Endothelial cell (in vitro differentiated cells): ENCODE measurements at places on chromosomes 16 and 17.
A peak's percentile ranks its signal among the peaks of the same experiment; 100 is the strongest.

GRCh38 chr16:10178080-10178479 is 4.1 kb downstream of the GRIN2A start:
- H3K4me1 ChIP-seq = no peaks in the 10 kb centered on the region
- no peak overlapping the region for H3K27ac ChIP-seq
- peaks cover 8% of the 10 kb centered on the region for H3K27me3 ChIP-seq

GRCh38 chr16:3242709-3243108 is 7.8 kb upstream of the ZNF200 start:
- H3K27me3 ChIP-seq = peaks cover 6% of the 10 kb centered on the region
- no peak for DNase-seq
- H3K4me1 ChIP-seq = no peaks in the 10 kb centered on the region
- peaks cover 14% of the 10 kb centered on the region for H3K36me3 ChIP-seq

- peaks cover 2% of the 10 kb centered on the region for H3K4me1 ChIP-seq
- DNase-seq = peak; percentile 83
- H3K27me3 ChIP-seq = peaks cover 7% of the 10 kb centered on the region
- no peak overlapping the region for H3K4me3 ChIP-seq
Observed at GRCh38 chr17:45782889-45783592, 1.1 kb upstream of the CRHR1 start.

DNA sequence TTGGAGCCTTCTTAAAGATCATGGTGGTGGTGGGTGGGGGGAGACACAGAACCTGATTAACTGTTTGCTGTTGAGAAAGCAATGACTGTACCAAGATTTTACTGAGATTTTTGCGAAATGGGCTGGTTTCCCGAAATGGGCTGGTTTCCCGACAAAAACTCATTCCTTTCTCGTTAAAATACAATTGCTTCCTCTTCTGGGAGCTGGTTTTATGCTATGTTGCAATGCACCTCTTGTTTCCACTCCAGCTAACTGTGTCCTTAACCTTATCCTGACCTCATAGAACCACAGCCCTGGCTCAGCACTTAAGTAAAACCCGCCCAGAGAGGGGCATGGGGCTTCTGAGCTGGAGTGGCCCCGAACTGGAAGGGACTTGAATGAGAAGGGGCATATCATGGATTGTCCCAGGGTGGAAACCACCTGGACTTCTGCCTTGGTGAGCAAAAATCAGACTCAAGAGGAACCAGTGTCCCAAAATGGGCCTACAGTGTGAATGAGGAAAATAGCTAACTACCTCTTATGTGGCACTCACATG is 20.9 kb downstream of the FAM20A start:
- no peaks in the 10 kb centered on the region for H3K36me3 ChIP-seq
- H3K27ac ChIP-seq = no peak overlapping the region
- peaks cover 7% of the 10 kb centered on the region for H3K27me3 ChIP-seq
- H3K4me1 ChIP-seq = no peaks in the 10 kb centered on the region
- H3K4me3 ChIP-seq = no peak overlapping the region
- no peak for DNase-seq

DNA sequence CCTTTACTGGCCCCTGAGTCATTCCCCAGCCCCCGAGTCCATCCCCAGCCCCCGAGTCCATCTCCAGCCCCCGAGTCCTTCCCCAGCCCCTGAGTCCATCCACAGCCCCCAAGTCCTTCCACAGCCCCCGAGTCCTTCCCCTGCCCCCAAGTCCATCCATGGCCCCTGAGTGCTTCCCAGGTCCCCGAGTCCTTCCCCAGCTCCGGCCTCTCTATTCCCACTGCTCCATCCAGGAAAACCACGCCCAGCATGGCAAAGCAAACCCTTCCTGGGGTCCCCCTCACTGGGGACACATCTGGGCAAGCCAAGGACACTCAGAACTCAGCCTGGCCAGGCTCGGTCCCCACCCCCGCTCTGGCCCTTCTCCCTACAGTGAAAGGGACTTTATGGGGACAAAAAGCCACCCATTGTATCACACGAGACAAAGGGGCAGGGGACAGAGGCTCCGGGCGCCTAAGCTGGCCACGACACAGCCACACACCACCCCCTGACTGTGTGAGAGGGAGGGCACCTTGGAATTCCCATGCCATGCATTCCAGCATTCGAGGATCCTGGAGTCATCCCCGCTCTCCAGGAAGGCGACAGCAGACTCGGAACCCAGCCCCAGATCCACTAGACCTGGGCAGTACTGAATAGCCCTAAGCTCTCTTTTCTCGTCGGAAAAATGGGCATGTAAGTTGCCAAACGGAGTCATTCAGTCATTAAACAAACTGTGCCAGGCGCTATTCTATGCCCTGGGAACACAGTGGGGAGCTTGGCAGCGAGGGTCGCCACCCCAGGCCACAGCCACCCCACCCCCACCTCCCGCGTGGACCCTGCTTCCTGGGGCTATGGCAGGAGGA is 14.0 kb downstream of the PLLP start:
- no peak overlapping the region for H3K27ac ChIP-seq
- H3K4me3 ChIP-seq = no peak overlapping the region
- H3K36me3 ChIP-seq = no peaks in the 10 kb centered on the region

DNA sequence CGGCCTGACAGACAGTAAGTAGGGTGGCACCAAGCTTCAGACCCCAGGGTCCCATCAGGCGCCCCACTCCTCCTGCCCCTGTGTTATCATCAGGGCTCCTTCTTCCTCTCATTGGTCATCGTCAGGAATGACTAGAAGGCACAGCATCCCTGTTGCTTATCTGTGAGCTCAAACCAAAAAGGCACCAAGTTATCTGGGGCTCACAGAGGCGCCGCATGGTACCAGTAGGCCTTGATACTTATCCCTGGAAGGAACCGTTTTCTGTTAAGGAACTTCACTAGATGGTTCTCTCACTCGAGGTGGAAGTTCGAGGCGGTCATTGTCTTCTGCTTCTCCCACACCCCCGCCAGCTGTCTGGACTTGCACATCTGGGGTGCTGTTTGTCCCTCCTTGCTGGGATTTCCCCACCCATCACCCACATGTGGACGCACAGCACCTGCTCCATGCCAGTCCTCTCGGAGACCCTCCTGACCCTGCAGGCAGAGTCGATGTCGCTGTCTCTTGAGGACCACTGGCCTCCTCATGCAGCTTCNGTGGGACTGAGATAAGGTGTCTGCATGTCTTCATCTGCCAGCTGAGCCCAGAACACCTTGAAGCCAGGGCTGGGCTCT is 52.1 kb downstream of the METRNL start:
- DNase-seq = no peak
- H3K27me3 ChIP-seq = no peaks in the 10 kb centered on the region
- H3K4me1 ChIP-seq = no peaks in the 10 kb centered on the region
- no peak overlapping the region for H3K27ac ChIP-seq

DNA sequence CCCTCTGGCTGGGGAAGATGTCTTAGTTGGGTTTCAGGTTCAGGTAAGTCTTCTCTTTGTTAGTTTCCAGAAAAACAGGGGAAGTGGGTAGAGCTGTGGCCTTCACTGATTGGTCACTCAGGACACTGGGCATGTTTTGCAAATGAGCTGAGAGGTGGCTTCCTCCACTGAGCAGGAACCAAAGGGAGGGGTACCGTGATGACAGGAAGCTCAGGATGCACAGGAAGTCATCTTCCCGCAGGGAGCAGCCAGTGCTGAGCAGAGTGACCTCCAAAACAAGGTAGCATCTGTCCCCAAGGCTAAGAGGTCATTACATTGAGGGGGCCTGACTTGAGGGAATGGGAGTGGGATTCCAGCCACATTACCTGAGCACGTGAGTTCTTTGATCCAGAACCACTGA is 5.6 kb downstream of the NT5C start:
- peaks cover 21% of the 10 kb centered on the region for H3K4me1 ChIP-seq
- peaks cover 22% of the 10 kb centered on the region for H3K36me3 ChIP-seq
- peaks cover 5% of the 10 kb centered on the region for H3K27me3 ChIP-seq
- peak overlapping the region; percentile 36 for H3K27ac ChIP-seq
- no peak for DNase-seq

GRCh38 chr17:7313088-7313889 is 1.9 kb downstream of the GPS2 start:
- peak overlapping the region; percentile 92 for H3K4me3 ChIP-seq
- no peak overlapping the region for H3K27ac ChIP-seq
- H3K4me1 ChIP-seq = peaks cover 50% of the 10 kb centered on the region

GRCh38 chr17:58587713-58588117 is 73.3 kb upstream of the MTMR4 start:
- H3K36me3 ChIP-seq = no peaks in the 10 kb centered on the region
- no peak overlapping the region for H3K4me3 ChIP-seq
- H3K27me3 ChIP-seq = no peaks in the 10 kb centered on the region

- H3K4me3 ChIP-seq = no peak overlapping the region
- peaks cover 9% of the 10 kb centered on the region for H3K4me1 ChIP-seq
- peaks cover 34% of the 10 kb centered on the region for H3K36me3 ChIP-seq
- H3K27me3 ChIP-seq = peaks cover 10% of the 10 kb centered on the region
Observed at GRCh38 chr16:68355447-68356248, 44.8 kb downstream of the PRMT7 start.

GRCh38 chr17:77666462-77666861 is 292.0 kb upstream of the TNRC6C start:
- peaks cover 12% of the 10 kb centered on the region for H3K4me1 ChIP-seq
- H3K36me3 ChIP-seq = peaks cover 4% of the 10 kb centered on the region
- no peak overlapping the region for H3K27ac ChIP-seq

- H3K4me1 ChIP-seq = peaks cover 43% of the 10 kb centered on the region
Observed at GRCh38 chr17:46118964-46119363, 74.3 kb downstream of the KANSL1 start.

DNA sequence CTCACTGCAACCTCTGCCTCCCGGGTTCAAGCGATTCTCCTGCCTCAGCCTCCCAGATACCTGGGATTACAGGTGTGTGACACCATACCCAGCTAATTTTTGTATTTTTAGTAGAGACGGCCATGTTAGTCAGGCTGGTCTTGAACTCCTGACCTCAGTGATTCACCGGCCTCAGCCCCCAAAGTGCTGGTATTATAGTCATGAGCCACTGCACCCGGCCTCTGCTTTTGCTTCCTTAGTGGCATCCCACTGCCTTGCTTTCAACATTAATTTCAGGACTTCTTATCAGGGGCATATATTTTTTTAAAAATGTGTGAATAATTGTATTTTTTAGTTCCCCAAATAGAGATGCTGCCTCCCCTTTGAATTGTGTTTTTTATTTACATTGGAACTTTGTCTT is 98.8 kb downstream of the SYCE1L start:
- peaks cover 5% of the 10 kb centered on the region for H3K4me1 ChIP-seq
- H3K4me3 ChIP-seq = no peak overlapping the region

DNA sequence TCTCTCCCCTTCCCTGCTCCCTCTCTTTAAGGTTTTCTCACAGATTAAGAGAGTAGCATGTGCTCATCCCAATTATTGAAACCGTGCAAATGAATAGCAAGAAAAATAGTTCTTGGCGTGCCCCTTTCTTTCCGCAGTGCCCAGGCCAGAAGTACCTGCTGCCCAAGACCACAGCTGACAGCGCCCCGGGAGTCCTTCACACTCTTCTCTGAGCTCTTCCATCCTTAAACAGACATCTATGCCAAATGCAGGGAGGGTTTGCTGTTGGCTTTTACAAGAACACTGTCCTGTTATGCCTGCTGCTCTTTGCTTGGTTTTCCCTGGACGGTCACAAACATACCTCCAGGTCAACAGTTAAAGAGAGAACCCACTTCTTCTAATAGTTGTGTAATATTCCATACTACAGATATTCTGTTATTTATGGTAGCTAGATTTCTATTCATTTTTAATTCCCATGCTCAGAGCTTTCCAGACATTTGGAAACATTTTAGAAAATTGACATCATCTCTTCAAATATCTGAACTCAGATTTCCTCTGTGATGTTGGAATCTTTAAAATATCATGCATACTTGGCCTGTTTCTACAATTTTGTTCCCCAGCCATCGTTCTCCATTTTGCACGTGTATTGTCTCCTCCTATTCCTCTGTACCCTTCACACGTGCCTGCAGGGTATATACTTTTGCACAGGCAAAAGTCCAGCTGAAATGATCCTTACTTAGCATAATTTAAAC is 416.7 kb downstream of the WWOX start:
- no peaks in the 10 kb centered on the region for H3K36me3 ChIP-seq
- no peaks in the 10 kb centered on the region for H3K4me1 ChIP-seq
- no peak overlapping the region for H3K4me3 ChIP-seq
- peaks cover 2% of the 10 kb centered on the region for H3K27me3 ChIP-seq
- H3K27ac ChIP-seq = no peak overlapping the region

DNA sequence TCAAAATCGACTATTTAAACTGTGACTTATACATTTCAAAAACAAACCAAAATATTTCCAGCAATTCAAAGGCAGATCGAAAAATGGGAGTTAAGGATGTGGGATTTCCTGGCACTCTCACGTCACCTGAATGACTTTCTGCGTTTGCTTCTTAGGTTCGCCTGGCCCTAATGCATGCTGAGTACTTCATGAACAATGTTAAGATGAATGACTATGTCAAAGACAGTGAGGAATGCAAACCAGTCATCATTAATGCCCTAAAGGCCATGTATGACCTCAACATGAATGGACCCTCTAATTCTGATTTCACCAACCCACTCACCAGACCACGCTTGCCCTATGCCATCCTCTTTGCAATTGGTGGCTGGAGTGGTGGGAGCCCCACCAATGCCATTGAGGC is 7.3 kb downstream of the KLHL10 start:
- no peaks in the 10 kb centered on the region for H3K27me3 ChIP-seq
- peaks cover 3% of the 10 kb centered on the region for H3K36me3 ChIP-seq
- DNase-seq = no peak
- no peaks in the 10 kb centered on the region for H3K4me1 ChIP-seq

DNA sequence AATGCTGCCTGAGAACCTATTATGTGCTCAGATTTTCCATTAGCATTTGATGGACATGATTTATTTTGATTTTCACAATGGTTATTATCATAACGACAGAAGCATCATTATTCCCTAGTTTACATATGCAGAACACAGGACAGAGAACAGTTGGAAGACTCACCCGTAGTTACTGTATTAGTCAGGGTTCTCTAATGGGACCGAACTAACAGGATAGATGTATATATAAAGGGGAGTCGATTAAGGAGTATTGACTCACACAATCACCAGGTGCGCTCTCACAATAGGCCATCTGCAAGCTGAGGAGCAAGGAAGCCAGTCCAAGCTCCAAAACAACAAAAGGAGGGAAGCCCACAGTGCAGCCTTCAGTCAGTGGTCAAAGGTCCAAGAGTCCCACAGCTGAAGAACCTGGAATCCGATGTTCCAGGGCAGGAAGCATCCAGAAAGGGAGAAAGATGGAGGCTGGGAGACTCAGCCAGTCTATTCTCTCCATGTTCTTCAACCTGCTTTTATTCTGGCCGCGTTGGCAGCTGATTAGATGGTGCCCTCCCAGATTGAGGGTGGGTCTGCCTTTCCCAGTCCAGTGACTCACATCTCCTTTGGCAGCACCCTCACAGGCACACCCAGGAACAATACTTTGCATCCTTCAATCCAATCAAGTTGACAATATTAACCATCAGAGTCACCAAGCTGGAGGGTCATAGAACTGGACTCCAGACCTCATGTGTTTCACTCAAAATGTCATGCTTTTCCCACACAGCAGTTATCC is 92.7 kb upstream of the XYLT1 start:
- DNase-seq = no peak
- H3K4me3 ChIP-seq = no peak overlapping the region
- H3K36me3 ChIP-seq = no peaks in the 10 kb centered on the region
- peaks cover 2% of the 10 kb centered on the region for H3K27me3 ChIP-seq
- no peaks in the 10 kb centered on the region for H3K4me1 ChIP-seq
- H3K27ac ChIP-seq = no peak overlapping the region

GRCh38 chr16:76201385-76201784 is 75.8 kb upstream of the CNTNAP4 start:
- no peak overlapping the region for H3K27ac ChIP-seq
- no peaks in the 10 kb centered on the region for H3K36me3 ChIP-seq
- no peaks in the 10 kb centered on the region for H3K27me3 ChIP-seq
- DNase-seq = no peak
- H3K4me1 ChIP-seq = no peaks in the 10 kb centered on the region
